HT-29 (cell line): ENCODE measurements at places on chromosomes 2 and 18. TPM values are rescaled to one million over a fixed set of nuclear protein-coding genes. Genes with fewer than 3 reads are reported as not detected.

Gene DYNAP
- total RNA-seq, result not detected in 2 replicates

DNA sequence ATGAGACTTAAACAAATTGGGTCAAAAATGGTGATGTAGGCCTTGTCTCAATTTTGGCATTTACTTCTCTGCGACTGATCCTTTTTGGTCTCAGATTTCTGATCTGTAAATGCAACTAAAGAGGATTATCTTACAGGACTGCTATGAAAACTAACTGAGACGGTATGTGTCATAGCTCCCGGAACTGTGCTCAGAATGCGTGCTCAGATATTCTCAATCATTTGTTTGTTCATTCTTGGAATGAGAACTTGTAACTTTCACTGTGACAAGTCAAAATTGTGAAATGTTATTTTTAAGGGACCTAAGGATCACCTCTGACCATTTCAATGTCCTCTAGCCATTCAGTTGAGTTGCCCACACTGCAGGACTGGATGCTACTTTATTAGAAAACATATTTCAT lies 498.2 kb upstream of the PIK3C3 start:
- DNase-seq, result no peak

- DNase-seq, result no peak
Observed at GRCh38 chr2:212831671-212832199, 293.1 kb upstream of the ERBB4 start.

GRCh38 chr18:26322890-26323653 lies 96.8 kb downstream of the TAF4B start:
- no peak for DNase-seq

GRCh38 chr2:144704709-144705095 lies 184.8 kb upstream of the ZEB2 start:
- DNase-seq, result no peak

DNA sequence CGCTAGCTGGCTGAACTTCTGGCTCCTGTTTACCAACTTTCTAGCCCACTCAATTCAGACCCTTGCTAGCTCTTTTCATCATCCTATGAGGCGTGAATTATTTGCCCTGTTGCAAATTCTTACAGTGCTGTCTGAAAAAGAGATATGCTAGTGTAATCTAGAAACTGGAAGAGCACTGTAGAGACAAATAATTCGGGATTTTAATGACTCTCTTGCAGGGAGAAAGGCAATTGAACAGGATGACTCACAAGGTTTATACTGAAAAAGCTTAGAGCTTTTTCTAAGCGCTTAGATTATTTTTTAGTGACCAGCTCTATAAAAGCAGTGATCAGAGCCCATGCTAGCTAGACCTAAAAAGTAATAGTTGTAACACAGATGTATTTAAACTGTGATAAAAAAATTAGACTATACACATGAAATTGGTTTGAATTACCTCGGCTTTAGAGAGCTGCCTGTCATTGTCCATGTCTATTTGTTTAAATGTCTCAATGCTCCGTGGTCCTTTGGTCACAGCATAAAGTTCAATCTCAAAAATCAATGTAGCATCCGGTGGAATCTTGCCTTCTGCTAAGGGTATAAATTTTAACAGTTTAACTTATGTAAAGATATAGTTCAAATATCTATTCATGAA lies 9.1 kb downstream of the FKBP7 start:
- DNase-seq, result no peak
